Pons (tissue), 1 donor: ENCODE measurements at places on chromosomes 16 and 17.
A peak's percentile ranks its signal among the peaks of the same experiment; 100 is the strongest.

GRCh38 chr17:67489273-67489672, 112.2 kb downstream of the PITPNC1 start:
- DNase-seq, result no peak

GRCh38 chr17:17024778-17025300, 17.4 kb upstream of the MPRIP start:
- DNase-seq, result no peak

GRCh38 chr17:77507111-77507885, 366.5 kb downstream of the SEC14L1 start:
- no peak for DNase-seq

- no peak for DNase-seq
These were observed 26.0 kb upstream of the C16orf82 start for GRCh38 chr16:27040732-27041131.

DNA sequence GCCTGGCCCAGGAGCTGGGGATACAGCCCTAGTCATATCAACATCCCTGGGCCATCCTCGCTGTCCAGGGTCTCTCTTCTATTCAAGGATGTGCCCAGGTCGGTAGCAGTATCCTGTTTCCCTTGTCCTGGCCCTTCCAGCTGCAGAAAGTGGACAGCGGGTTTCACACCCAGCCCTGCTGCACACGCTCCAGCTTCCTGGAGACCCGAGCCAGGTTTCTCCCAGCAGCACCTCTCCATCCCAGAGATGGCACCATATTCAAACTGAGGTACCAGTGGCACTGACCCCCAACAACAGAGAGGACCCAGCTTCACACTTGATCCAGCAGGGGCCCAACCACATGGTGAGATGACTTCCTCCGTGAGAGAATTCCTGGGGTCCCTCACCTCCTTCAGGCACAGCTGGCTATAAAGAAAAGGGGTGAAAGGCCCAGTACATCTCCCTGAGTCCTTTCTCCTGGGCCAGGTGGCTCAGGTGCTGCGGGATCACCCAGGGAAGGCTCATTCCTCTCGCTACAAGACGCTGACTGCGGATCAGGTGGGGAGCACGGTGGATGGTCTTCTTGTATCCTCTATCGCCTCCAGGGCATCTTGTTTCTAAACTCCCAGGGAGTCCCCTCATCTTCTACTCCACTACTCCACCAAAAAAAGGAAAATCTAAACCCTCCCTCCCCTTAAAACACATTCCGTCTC, 1.4 kb downstream of the CUEDC1 start:
- DNase-seq, result no peak

DNA sequence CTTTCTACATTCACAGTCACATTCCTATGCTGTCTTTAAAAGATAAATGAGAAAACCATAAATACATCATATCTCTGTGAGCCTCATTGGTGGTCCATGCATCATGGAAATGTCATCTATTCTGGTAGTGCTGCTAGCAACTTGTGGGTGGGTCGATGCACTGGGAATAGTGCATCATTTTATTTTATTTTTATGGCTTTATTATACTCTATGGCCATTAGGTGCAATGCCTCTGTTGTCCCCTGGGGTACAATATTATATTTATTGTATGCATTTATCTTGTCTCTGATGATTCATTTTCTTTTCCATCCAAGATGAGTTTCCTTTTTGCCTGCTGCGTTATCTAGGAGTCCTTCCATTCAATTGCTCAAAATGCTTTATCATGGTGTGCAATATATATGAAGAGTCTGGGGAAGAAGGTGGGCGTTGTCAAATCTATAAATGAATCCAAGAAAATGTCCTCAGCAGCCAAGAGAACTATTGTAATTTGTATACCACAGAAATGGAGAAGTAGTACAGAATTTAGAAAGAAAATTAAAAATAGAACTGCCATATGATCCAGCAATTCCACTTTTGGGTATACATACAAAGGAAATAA, 324.0 kb downstream of the KCNJ2 start:
- no peak for DNase-seq

GRCh38 chr16:52932321-52932720, 120.4 kb downstream of the CHD9NB start:
- no peak for DNase-seq

DNA sequence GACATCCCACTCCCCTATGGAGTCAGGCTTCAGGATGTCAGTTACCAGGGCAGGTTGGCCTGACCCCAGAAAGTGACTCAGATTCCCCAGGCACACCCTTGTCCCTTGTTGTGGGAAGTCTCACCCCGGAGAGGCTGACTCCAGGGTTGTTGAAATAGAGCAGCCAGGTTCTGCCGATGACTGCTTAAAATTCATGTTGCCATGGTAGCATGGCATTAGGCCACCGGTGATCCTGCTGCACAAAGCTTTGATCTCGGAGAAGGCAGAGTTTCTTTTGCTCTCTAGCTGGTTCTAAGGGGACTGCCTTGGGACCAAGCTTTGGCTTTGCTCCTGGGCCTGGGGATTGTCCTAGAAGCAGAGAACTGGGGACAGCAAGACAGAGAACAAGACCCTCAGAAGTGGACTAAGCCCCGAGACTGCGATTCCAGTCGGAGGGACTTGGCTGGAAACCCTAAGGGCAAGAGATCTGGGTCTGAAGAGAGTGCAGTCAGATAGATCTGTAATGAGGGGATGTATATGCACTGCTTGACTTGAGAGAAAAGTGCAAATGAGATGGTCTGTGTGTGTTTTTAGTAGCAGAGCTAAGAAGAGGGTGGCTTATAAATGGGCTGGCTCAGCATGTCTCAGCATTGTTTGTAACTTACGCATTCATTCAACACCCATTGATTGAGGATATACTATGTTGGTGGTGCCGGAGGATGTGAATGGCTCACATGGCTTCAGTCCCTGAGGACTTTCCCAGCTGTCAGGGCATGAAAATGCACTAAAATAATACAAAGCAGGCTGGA, 106.9 kb downstream of the RGS9 start:
- DNase-seq, result peak; percentile 4

GRCh38 chr17:14268264-14268663, 31.6 kb upstream of the CDRT15 start:
- DNase-seq, result no peak

GRCh38 chr16:17753434-17753833, 282.7 kb upstream of the XYLT1 start:
- no peak for DNase-seq

DNA sequence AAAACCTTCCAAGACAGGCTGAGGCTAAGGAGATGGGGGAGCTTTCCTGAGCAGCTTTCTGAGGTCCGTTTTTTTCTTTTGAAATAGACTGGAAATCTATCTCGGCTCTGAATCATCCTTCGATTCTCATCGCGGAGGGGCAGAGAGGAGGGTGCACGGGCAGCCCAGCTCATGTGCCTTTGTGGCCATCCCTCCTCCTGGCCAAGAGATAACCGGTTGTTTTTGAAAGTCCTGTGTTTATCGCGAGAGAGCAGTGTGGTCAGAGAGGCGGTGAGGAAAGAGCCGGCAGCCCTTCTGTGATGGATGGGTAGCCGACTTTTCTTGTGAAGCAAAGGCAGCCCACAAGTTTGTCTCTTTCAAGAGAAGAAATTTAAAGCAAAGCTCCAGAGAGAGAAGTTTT, 191.6 kb downstream of the CCDC182 start:
- DNase-seq, result no peak
